ENCODE measurements at places on chromosomes 12 and 14.
A peak's percentile ranks its signal among the peaks of the same experiment; 100 is the strongest.

- DNase-seq: no peak
These were observed 5.4 kb downstream of the FLRT2 start for GRCh38 chr14:85535321-85535720.

DNA sequence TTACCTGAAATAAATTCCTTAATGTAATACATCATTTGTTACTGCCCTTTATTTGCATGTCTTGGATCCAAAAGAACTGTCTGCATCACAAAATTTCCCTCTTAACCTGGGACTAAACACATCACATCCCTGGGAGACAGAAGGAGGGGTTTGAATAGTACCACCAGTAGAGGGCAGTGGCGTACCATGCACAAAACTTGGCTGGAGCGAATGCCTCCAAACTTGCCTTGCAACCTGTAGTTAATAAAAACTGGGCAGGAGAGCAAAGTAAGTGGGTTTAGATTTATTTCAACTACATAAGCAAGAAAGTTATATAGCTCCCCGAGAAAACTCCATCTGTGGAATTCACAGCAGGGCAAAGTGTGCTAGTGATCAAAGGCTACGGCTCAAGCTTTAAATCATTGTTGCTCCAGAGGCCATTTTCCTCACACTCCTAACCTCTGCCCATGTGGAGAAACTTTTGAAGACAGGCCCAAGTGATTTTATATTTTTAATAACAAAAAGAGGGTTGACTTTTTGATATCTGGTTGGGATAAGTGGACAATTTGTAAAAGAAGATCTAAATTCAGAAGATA is 1176.7 kb upstream of the SEL1L start:
- DNase-seq: peak; percentile 1

- DNase-seq: no peak
These were observed 11.3 kb upstream of the FAM222A start for GRCh38 chr12:109702111-109702841.

GRCh38 chr12:29561664-29562071 is 64.2 kb upstream of the OVCH1 start:
- DNase-seq: no peak

GRCh38 chr12:104957719-104958000 is 430 bp downstream of the SLC41A2 start:
- peak; percentile 66 for DNase-seq

DNA sequence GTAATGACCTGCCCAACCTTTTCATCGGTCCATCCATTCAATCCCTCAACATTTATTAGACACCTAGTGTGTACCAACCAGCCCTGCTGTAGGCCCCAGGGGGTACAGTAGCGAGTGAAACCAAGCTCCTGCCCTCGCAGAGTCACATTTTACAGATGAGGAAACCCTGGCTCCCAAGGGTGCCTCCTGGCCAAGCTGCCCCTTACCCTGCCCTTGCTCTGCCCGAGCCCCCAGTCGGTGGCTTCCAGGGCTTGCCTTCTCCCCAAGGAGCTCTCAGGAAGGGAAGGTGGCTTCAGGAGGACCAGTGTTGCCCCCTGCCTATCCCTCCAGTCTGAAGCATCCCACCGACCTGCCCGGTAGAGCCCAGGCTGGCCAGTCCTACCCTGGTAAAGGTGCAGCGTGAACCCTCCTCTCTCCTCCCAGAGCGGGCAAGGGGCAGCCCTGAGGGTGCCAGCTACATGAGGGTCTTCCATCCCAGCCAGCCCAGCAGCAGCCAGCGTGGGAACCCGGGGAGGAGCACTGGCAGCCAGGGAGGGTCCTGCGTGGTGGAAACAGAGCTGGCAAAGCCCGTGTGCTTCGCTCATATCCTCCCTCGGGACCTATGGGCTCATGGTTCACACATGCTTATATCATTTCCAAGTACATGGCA is 670 bp upstream of the BEGAIN start:
- DNase-seq: no peak

GRCh38 chr12:106310687-106311086 is 8.2 kb downstream of the TCP11L2 start:
- DNase-seq: no peak

GRCh38 chr12:47735649-47736048 is 10.4 kb upstream of the ENDOU start:
- no peak for DNase-seq

GRCh38 chr12:120367924-120368788 is 808 bp downstream of the MSI1 start:
- no peak for DNase-seq

GRCh38 chr12:98064501-98064900 is 450.9 kb upstream of the TMPO start:
- DNase-seq: no peak

- DNase-seq: no peak
These were observed 615.5 kb downstream of the RPL10L start for GRCh38 chr14:46036099-46036498.

DNA sequence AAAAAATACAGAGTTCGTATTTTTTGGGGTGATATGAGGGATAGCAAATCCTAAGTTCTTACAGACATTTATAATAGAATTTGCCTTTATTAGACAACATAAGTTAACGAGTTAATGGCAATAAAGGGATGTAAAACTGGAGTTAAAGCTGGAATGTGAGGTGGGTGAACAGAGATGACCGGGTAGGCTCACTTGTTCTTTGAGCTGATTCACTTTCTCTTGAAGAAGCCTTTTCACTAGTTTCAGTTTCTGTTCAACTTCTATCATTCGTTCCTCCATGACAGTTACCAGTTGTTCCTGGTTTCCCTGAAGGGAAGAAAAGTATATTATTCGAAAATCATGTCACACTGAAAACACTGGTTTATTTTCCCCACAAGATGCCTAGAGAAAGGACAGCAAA is 57.7 kb upstream of the SAV1 start:
- DNase-seq: no peak

- no peak for DNase-seq
These were observed 23.8 kb upstream of the PYROXD1 start for GRCh38 chr12:21413369-21414277.

DNA sequence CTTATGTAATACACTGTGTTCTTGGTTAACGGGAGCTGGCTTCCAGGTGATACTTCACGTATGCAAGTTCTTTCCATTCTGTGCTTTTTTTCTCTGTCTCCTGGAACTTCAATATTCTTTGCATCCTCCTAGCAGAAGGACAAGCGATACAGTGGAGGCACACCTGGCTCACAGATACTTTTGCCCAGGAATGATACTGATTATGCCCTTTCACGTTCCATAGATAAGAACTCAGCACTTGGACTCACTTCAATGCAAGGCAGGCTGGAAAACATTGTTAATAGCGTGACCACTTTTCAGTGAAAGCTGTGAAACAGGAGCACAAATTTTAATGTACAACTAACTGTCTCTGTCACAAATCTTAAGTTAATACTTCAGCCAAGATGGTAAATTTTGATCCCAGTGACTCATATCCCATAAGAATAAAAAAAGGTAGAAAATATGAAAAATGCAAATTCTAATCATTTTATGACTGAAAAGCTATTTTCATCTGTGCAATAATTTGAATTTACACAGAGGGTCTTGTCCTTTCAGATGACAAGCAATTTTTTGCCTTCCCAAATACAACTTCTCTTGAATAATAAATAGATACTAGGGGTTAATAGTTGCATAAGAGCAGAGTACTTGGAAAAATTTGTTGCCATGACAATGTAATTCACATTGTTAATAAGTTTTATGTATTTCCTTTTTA is 919.0 kb downstream of the GALC start:
- DNase-seq: no peak

DNA sequence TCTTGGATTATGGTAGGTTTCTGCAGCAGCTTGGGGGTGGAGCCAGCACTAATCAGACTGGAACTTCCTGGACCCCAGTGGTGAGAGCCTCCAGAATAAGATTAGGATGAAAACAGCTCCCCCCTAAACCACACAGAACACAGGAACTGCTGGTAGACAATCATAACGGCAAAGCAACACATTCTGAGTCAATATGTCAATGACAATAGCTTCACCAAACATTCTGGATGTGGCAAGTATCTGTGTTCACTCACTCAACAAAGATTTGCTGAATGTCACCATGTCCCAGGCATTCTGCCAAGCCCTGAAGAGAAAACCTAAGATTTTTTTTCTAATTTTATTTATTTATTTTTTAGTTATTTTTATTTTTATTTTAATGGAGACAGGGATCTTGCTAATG is 65.2 kb downstream of the LRRC74A start:
- DNase-seq: no peak

- no peak for DNase-seq
These were observed 286.5 kb upstream of the TMPO start for GRCh38 chr12:98228683-98229539.

GRCh38 chr12:12685305-12685704 is 10.7 kb downstream of the GPR19 start:
- DNase-seq: peak; percentile 81

DNA sequence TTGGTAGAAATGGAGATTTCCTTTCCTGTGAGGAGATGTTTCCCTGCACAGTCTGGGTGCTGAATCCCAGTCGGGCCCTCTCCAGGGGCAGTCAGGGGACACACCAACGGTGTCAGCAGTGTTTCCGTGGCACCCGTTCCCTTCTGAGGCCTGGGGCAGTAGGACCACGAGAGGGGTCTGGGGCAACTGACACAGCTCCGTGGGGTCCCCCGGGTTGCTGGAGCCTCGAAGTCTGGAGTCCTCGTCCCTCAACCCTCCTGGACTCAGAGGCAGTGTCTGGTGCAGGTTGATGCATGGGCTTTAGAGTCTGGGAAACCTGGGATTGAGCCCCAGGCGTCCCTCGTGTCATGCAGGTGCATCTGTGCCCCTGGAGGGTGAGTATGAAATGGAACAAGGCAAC is 327.3 kb downstream of the ADGRD1 start:
- no peak for DNase-seq

DNA sequence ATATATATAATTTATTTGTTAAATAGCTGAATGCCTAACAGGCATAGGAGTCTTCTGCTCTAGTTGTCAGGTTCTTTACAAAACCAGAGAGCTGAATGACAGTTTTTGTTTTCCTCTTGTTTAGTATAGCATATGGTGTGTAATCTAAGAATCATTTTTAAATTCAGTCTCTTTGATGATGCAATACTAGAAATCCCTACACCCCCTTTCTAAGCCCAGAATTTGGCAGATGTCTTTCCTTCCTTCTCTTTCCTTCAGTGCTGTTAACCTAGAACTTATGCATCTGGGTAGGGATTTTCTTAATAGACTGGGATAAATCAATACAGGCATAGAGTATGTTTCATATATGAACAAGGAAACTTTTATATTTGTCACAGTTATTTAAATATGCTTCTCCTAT is 198.1 kb downstream of the KCNH5 start:
- no peak for DNase-seq

DNA sequence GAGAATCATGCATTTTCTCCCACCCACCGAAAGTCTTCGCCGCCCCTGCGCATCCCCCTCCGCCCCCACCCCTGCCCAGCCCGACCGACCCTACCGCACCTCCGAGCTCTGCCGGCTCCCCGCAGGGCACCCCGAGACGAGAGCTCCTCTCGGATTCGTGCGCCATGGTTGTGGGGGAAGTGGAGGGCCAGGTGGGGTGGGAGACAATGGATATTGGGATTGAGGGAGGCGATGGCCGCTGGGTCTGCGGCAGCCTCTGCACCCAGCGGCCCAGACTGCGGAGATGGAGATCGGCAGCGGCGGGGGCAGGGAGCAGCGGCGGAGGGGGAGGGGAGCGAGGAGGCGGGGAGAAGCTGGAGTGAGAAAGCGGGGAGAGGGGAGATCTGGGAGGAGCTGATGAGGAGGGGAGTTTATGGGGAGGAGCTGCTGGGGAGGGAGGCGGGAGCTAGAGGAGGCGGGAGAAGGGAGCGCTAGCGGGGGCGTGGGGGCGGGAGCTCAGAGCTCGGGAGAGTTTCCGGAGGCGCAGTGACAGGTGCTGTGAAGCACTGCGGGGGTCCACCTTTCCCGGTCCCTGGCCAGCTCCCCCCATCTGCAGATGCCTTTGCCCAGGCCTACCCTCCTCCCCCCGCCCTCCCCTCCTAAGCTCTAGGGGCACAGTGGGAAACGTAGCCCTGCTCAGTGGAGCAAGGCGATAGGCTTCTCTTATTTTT is at the start of gene SALL2:
TSS of gene SALL2 (minus strand) at position 385 of the 710 bp plus-strand sequence. CDS start at position 166, 219 bp downstream.
- peak; percentile 97 for DNase-seq

DNA sequence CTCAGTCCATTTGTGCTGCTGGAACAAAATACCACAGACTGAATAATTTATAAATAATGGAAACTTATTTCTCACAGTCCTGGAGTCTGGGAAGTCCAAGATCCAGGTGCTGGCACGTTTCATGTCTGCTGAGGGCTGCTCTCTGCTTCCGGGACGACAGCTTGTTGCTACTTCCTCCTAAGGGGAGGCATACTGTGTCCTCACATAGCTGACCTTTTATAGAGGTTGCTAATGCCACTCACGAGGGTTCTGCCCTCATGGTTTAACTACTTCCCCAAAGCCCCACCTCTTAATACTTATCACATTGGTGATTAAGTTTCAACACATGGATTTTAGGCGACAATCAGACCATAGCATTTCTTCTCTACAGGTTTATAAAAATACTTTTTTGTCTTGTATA is 411.1 kb downstream of the NRXN3 start:
- DNase-seq: no peak

DNA sequence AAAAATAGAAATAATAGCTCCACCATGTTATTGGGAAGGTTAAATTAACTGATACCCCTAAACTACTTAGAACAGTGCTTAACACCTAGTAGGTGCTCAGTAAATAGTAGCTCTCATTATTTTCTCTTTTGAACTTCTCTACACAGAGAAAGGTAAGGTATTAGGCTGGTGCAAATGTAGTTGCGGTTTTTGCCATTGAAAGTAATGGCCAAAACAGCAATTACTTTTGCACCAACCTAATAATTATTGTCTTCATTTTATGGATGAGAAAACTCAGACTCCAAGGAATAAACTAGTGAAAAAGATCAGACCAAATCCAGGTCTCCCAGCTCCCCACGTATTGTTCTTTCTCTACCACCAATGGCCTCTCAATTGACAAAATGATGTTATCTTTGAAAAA is 157.2 kb upstream of the TMPO start:
- DNase-seq: no peak

- peak; percentile 23 for DNase-seq
These were observed 43.8 kb upstream of the PNMA1 start for GRCh38 chr14:73757876-73758391.

GRCh38 chr12:54421175-54421878 is 2.3 kb upstream of the ITGA5 start:
- no peak for DNase-seq

DNA sequence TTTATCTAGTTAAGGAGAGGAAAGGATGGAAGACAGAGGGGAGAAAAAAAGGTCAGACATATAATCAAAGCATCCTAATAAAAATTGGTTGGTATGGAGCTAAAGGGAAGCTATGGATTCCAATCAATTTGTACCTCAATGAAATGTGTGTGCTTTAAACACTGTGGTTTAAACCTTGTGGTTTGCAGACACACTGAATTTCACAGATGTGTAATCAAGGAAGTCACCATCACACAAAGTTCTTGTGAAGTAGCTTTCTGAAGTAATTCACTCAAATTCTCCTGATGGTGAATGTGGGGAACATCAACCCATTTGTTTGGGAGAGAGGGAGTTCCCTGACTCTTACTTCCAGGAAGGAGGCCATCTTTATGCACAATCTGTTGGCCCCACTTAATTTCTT is 243.3 kb upstream of the KRR1 start:
- no peak for DNase-seq

DNA sequence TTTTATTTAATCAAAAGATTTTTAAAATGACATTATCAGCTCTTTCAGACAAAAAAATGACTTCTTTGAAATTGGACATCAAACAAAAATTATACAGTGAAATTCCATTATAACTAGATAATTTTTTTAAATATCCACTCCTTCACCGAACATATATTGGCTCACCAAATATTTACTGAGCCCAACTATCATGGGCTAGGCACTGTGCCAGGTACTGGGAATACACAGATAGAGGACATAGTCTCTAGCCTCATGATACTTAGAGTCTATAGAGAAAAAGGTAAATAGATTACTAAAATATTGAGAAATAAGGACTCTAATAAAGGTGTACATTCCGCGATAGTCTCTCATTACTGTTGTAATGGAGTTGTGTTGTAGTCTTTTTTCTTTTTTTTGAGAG is 219.9 kb downstream of the SEC23A start:
- no peak for DNase-seq

All from G401 (cell line).